ENCODE measurements at places on chromosomes 4 and X.

- DNase-seq: no peak
Measured at GRCh38 chrX:44514272-44514671, 28.4 kb downstream of the FUNDC1 start.

GRCh38 chr4:155734065-155734464 is 24.8 kb upstream of the GUCY1B1 start:
- no peak for DNase-seq

- DNase-seq: no peak
Measured at GRCh38 chrX:49103637-49104036, 19.9 kb downstream of the GPKOW start.

DNA sequence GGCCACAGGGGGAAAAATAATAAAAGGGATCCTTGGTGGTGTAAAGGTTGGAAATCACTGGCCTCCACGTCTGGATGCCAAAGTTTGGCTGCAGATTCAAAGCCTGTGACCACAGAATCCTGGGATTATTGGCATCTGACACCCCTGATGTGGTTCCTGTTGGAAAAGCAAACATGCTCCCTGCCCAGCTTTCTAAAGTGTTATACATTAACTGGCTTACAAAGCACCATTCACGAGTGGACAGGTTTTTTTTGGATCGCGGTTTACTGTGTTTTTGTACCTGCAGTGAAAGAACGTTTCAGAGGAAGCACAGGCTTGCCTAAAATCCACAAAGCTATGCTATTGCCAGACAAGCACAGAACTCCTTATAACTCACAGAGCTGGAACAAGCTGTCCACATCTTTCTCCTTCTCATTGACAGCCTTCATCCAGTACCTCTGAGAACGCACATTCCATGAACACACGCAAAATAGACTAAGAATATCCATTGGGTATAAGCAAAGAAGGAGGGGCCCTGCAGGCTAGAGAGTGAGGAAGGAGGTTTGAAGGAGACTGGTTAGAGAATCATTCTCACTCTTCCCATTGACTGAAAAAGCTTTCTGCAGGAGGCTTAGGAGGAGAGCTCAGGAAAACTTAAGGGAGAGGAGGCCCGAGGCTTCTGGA is 14.5 kb upstream of the CAPN6 start:
- DNase-seq: no peak

DNA sequence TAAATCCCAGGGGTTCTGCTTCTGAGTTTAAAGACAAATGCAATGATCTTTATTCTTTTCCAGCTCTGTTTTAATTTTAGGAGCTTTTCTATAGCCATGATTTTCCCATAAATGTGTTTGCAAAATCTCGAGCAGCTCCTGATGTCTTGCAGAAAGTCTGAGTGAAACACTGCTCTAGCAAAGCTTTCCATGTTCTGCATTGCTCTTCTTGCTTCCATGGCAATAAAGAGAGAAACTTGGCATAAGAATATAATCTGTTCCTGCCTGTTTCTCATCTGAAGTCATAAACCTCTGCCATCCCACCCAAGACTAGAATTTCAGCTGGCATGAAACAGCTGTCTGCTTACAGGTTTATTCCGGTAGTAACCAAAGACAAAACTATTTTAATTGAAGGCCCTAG is 254.5 kb downstream of the SPRY1 start:
- no peak for DNase-seq

DNA sequence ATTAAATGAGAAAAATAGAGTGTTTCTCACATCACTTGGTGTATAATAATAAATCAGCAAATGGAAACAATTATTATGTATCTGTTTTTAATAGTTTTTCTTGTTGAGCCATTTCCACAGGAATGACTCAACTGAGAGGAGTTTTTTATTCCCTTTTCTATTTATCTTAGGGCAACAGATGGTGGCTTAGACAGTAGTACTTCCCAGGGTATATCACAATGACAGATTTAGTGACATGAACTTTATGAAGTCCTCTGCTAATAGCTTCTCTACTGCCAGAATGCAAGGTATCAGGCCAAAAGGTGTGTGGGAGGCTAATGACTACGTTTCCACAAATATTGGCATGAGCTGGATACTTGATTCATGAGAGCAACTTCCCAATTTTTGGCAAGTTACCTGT is 126.7 kb downstream of the HTR2C start:
- no peak for DNase-seq

DNA sequence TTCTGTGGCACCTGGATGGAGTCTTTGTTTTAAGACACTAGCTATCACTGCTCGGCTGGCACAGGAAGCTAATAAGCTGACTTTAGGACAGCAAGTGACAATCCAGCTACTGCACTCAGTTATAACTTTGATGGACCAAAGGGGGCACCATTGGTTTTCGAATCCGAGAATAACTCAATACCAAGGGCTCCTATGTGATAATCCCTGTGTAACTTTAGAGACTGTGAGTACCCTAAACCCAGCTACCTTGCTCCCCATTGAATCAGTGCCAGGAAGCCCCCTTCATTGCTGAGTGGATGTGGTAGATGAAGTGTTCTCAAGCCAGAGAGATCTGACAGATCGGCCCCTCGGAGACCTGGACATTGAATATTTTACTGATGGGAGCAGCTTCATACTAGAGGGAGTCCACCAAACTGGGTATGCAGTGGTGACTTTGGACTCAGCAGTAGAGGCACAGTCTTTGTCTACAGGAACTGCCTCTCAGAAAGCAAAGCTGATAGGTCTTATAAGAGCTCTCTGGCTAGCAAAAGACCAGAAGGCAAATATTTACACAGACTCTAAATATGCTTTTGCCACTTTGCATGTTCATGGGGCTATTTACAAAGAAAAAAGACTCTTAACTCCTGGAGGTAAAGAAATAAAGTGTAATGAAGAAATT is 35.5 kb upstream of the UGT2B7 start:
- no peak for DNase-seq

- no peak for DNase-seq
Measured at GRCh38 chr4:121736735-121737351, 28.1 kb downstream of the SMIM43 start.

- no peak for DNase-seq
Measured at GRCh38 chr4:123298801-123299200, 97.8 kb upstream of the SPRY1 start.

DNA sequence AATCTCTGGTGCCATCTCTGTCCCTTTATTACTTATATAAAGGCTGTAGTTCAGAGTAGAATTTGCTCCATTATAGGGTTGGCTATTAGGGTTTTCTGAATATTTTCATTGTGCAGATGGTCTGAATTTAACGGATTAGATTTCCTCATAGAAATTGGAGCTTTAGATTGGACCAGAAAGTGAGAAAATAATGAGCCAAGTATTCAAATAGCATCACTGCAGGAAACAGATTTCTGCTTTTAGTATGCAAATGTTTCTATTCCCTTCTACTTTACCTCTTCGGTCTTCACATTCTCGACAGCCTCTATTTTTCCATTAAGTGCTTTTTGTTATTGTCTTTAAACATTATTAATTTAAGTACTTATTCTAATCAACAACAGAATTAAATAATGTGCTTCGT is 55.4 kb downstream of the TRIM2 start:
- DNase-seq: no peak

DNA sequence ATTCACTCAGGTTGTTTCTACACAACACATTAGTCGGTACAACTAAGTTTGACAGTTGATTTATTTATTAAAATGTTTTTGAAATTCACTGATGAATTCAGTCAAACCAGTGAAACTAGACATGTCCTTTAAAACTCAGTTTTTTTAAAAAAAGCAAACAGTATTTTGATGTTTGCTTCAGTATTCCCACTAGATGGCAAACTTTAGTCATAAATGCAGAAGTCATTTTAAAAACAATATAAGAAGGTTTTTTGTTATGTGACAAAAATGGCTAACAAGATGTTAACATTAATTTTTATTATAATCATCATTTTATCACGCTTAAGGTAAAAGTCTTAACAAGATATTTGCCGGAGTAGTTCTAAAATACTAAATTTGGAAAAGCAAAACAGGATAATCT is 1337.8 kb upstream of the DIAPH2 start:
- no peak for DNase-seq

DNA sequence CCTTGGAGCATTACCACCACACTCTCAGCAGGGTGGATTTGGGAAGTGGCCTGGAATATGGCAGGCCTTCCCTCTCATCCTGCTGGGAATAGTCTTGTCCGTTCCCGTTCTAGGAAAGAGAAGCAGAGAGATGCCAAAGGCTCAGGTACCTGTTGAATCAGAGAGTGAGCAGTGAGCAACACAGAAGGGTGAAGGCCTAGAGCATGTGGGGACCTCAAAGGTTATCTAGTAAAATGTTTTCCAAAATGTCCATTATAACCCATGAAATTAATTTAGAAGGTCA is 30.8 kb downstream of the SLC16A2 start:
- no peak for DNase-seq

- DNase-seq: no peak
Measured at GRCh38 chr4:187547316-187547715, 448.3 kb upstream of the ZFP42 start.

- DNase-seq: no peak
Measured at GRCh38 chr4:98939892-98940298, 11.0 kb upstream of the EIF4E start.

DNA sequence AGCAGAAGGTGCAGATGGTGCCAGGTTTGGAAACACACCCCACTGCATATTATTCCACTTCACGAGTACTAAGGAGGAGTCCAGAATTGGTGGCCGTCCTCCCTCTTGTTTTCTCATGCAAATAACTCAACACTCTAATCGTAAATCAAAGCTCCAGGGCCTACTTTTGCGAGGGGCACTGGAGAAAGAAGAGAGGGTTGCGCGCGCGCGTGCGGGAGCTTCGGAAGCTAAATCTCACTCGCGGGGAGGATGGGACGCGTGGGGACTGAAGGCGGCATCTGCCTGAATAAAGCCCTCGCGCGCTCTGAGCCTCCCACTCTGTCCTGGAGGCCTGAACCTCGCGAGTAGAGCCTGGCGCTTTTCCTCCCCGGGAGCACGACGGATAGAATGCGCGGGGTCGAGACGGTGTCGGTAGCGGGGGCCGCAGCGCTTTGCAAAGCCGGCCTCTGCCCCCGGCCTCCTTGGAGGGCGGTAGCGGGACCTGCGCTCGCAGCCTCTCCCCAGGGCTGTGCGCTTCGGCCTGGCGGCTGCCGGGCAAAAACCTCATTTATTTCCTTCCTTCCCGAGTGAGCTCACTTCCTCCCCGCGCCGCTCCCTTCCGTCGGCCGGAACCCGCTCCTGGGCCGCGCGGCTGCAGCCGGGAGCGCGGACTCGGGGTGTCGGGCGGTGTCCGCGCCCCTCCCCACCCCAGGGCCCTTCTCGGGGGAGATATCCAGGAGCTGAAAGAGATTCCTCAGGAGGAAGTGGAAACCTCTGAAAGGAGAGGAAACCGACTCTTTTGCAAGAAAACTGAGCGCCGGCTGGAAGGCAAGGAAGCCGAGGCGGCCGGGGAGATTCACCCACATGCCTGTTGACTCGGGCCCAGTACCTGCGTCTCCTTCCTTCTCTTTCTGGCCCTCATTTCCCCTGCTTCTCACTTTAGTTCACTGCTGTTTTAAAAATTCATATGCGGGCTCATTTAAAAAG is 20.7 kb downstream of the HAND2 start:
- no peak for DNase-seq

GRCh38 chr4:130545596-130545995 is 1449.6 kb downstream of the C4orf33 start:
- no peak for DNase-seq

GRCh38 chr4:169618986-169619385 is 1.4 kb upstream of the CLCN3 start:
- no peak for DNase-seq

GRCh38 chr4:69835766-69836165 is 24.2 kb downstream of the SULT1E1 start:
- no peak for DNase-seq

Measured in activated naive CD4-positive, alpha-beta T cell treated with Interleukin-2 at 50 U/mL for 16 hours (primary cell).